AG09319 (cell line): ENCODE measurements at places on chromosomes 6 and 20.
A peak's percentile ranks its signal among the peaks of the same experiment; 100 is the strongest.

- DNase-seq = no peak
Observed at GRCh38 chr6:47169785-47170616, 127.9 kb upstream of the ADGRF1 start.

DNA sequence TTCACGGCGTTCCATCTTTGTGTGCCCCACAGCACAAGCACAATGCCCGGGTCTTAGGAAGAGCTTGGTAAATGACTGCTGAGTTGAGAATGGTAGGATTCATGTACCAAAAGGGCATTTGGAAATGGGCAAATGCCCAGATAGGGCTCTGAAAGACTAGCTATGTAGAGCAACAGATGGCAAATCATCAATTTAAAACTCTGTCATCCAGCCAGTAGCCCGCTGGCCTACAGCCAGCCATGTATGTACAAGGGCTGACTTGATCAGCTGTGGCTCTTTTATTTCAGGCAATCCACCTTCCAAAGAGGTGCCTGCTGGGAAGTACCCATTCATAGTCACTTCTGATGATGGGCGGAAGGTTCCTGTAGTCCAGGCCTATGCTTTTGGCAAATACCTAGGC, 35.1 kb downstream of the NT5E start:
- DNase-seq = no peak

DNA sequence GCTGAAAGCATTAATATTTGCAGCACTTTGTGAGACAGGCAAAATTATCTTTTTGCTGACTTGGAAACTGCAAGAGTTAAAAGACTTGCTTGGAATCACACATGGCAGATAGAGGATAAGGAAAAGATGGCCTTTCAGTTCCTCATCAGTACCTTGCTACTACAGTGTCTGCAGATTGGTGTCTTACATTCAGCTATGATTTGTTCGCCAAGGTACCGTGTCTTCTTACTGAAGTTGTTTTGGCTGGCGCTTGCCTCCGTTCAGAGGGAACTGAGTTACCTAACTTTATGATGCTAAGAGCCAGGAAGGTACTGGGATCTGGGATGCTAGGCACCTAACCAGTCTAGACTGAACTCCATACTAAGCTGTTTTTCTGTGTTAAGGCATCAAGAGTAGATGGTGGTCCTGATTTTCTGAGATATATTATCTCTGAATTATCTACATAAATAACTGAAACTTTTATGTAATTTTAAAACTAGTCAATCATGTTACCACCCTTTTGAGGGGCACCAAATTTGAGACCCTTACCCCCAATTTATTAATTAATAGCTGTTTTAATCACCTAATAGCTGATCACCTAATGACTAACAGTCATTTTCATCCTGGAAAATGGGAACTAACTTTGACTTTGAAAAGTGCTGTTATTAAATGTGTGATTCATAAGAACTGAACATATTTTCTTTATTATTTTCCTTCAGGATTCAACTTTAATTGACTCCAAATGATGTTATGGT, 2.5 kb downstream of the WTAP start:
- DNase-seq = no peak

DNA sequence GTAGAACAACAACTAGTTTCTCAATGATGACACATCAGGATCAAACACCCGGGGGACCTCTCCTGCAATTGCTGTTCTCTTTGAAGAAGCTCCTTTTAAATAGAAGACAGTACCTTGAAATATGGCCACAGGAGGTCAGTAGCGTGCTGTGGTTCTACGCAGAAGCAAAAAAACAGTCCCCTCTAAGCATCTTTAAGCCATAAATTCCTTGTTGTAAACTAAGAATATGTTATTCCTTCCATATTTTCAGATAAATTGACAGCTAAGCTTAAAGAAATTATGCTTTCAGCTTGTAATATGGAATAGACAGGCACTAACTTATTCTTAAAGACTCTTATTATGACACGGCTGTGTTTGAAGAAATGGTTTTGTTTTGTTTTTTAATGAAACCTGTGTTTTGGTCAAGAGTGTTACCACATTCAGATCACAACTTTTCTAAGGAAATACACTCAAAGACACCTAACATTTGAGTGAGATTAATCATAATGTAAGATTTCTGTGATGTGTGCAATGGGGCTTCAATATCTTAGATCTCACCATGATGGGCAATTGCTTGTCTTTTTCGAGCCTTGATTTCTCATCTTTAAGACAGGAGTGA, 49.7 kb upstream of the IL20RA start:
- DNase-seq = peak; percentile 38

DNA sequence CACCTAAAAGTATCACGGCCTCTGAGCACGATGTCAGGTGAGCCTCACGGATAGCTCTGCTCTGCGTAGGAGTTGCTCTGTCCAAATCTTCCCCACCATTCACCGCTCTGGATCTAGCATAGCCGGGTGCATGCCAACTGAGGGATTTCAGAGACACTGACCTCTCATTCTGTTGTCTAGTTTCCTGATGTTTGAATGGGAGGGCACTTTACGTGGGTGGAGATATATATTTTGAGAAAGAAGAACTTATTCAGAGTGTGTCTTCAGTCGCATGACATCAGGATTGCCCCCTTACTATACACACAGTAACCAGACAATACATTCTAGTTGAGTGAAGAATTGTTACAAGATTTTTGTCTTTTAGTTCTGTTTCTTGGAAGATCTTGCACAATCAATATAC, 96.5 kb upstream of the CITED2 start:
- no peak for DNase-seq

GRCh38 chr20:37680420-37680819, 13.4 kb upstream of the CTNNBL1 start:
- no peak for DNase-seq

DNA sequence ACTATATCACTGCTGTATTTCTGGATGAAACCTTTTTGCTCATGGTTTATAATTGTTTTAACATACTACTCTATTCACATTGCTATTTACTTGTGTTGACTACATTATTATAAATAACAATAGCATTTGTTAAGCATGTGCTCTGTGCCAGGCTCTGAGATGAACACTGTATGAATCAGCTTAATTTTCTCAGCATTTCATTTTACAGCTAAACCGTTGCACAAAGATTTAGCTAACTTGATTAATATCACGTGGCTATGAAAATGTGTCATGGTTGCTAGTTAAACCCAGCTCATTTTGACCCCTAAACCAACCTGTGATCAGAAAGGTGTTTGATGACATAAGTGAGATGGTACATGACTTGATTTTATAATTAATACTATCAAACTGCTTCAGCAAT, 77.5 kb downstream of the NCOA7 start:
- DNase-seq = no peak

- no peak for DNase-seq
Observed at GRCh38 chr6:127858727-127859391, 42.0 kb downstream of the THEMIS start.

DNA sequence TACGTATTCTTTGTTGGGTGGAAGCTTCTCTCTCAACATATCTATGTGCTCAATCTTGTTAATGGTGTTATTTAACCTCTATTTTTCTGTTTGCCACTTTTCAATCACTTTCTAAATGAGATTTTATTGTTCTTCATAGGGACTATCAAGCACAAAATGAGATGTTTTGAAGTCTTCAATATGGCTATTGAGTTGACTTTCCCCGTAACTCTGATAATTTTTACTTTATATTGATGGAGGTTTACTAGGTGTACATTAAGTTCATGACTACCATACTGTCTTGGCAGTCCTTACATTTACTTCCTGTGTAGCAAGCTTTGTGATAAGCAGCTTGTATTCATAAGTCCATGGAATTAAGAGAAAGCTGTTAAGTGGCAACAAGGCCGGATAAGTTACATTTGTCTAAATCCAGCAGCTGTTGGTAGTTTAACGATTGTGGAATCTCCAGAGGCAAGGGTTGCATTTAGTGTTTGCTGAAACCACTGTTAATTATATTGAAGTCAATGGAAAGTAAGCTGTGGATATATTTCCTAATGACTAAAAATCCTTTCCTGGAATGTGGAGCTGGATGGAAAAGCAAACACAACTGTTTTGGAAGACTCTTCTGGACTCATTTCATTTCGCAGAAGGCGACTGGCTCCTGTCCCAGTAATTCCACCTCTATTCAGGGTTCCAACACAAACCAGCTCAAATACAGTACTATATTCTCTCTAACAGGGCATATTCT, 57.3 kb upstream of the SMIM29 start:
- peak; percentile 5 for DNase-seq

DNA sequence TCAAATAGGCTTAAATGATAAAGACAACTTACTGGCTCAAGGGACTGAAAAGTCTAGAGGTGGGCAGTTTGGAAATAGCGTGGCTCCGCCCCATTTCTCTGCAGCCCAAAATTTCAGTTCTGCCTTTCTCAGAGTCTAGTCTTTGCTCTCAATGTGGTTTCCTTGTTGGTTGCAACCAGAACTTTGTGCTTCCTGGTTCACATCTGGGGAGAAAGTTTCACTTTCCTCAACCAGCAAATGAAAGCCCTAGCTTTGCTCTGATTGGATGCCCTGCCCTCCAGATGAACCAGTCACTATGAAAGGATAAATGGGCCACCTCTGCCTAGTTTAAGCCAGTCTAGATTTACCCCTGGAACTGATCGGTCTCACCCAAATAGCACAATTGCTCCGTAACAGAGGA, 14.9 kb downstream of the SYCP2L start:
- DNase-seq = no peak

DNA sequence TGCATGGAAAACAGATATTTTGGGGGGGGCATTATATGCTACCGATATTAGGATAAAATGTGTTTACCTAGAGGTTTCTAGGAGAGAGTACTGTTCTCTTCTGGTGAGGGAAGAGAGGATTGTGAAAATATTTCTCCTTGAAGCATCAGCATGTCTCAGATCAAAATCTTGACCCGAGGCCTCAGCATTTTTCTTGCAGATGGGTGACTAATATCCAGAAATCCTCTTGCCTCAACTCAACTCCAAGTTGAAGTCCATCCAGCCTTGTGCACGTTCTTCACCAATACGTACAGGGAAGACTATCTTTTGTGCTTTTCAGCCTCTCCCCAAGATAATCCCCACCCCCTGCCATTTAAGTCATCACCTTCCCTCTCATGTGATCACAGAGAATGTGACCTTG, 59.5 kb downstream of the PRND start:
- no peak for DNase-seq

DNA sequence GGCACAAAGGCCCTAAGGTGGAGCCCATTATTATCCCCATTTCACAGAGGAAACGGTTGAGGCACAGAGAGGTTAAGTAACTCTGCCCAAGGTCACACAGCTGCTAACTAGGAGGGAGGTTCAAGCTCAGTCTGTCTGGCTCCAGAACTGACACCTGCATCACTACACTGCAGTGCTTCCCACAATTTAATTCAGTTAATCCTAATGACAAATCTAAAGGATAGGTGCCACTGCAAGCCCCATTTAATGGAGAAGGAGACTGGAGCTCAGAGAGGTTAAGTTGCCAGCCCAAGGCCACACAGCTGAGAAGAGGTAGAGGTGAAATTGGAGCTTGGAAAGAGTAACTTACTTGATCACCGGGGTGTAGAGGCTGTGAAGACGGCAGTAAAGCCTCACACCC, 148.8 kb downstream of the PREX1 start:
- DNase-seq = no peak

DNA sequence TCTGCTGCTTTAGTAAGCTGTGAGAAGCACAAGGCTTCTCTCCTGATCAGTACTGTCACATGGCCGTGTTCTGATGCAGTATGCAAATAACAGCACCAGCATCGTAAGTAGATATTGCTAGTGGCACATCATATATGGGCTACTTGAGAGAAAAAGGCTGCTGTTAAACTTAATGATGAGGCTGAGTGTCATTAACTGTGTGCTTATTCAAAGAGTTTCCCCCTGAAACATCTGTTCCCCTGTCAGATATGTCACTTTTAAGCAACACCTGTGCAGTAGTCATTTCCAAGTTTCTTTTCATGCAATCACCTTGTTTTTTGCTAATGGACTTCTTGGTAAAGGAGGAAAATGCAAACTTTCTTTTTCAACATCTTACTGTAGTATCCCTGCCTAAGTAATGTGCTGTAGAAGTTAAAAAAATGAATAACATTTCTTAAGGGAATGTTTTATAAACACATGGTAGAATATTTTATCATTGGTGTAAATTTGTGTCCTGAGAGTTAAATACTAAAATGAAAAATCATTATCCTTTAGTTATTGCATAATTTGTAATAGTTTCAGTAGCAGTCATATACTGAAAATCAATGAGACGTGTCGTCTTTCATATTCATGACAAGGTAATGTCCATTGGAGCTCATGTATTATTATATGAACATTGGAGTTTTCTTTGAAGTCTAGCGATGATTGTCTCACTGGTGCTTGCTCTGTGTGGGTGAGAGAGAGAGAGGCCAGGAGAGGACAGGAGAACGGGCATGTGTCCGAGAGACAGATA, 366.3 kb downstream of the CDKAL1 start:
- no peak for DNase-seq

DNA sequence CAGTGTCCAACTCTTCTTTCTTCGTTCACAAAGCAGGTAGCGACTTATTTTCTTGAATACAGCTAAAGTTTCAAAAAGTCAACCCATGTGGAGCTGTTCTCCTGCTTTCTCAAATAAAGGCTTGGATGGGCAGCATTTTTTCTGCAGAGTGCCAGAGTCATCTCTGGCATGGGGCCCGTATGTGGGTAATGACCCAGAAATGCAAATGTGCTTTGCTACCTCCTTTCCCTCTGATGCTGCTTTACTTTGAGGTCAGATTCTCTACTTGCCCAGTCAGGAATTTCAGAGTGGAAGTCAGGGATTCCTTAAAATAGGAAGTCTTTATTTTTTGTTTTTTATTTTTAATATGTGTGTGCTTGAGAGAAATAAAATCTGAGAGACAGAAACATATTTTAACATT, 4.9 kb downstream of the NKAIN2 start:
- no peak for DNase-seq

DNA sequence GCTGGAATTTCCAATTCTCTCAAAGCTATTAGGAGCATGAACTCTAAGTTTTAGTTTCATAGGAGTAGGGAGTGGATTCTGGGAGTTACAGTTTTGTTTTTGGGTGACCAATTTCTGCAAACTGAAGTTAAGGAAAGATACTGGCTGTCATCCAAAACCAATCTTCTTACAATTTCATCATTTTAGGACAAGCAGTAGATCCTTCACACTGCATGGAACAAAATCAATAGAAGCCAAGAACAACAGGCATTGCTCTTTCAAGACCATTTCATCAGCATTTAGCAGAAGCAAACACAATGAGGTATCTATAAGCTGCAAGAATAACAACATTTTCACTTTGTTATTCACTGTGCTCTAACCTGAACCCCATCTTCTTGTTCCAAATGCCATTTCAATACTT, 173.0 kb downstream of the GMDS start:
- DNase-seq = peak; percentile 39

- no peak for DNase-seq
Observed at GRCh38 chr6:90428514-90428913, 131.9 kb upstream of the BACH2 start.

GRCh38 chr20:32539817-32540675, 45.1 kb downstream of the NOL4L start:
- DNase-seq = no peak

- DNase-seq = no peak
Observed at GRCh38 chr20:35490736-35491181, 35.4 kb downstream of the CEP250 start.

GRCh38 chr20:24395151-24395550, 74.3 kb upstream of the SYNDIG1 start:
- DNase-seq = no peak

- peak; percentile 65 for DNase-seq
Observed at GRCh38 chr6:4603291-4603690, 172.9 kb upstream of the CDYL start.

- no peak for DNase-seq
Observed at GRCh38 chr6:451336-451735, 59.8 kb downstream of the IRF4 start.
